Ascending aorta (tissue), 2 donors: ENCODE measurements at places on chromosomes 4 and X. TPM values are rescaled to one million over a fixed set of nuclear protein-coding genes. Genes with fewer than 3 reads are reported as not detected.

DNA sequence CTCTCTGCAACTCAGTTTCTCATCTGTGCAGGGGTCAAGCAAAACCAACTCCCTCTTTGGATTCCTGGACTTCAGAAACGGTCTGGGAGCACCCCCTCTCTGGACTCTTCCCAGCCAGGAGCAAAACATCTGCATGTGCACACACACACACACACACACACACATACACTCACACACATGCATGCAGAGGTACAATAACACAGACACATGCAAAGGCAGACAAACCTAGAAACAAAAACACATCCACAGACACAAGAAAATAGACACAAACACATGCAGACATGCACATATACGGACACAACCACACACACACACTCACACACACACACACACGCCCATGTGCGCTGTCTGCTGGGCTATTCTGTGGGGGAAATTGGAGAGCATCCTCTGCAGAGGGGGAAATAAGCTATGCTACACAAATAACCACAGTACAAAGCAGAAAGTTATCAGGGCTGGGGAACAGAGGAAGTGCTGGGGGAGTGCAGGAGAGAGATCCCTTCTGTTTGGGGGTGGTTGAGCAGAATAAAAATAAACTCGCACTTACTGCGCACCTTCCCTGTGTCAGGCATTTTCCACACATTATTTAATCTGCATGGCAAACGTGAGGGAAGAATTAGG is 19.9 kb downstream of the IQSEC2 start:
- H3K27ac ChIP-seq, result no peak overlapping the region
- H3K4me3 ChIP-seq, result no peak overlapping the region
- H3K36me3 ChIP-seq, result no peaks in the 10 kb centered on the region

- H3K27me3 ChIP-seq, result no peaks in the 10 kb centered on the region
- H3K36me3 ChIP-seq, result no peaks in the 10 kb centered on the region
- H3K4me1 ChIP-seq, result peaks cover 16% of the 10 kb centered on the region
- DNase-seq, result no peak
- H3K27ac ChIP-seq, result peak overlapping the region; percentile 76
Measured at GRCh38 chr4:185721190-185722028, 90.6 kb downstream of the SORBS2 start.

- no peak for DNase-seq
- H3K36me3 ChIP-seq, result no peaks in the 10 kb centered on the region
- H3K4me1 ChIP-seq, result no peaks in the 10 kb centered on the region
- no peak overlapping the region for H3K27ac ChIP-seq
- H3K27me3 ChIP-seq, result no peaks in the 10 kb centered on the region
Measured at GRCh38 chrX:11628399-11628798, 37.3 kb downstream of the ARHGAP6 start.

- DNase-seq, result no peak
- H3K27ac ChIP-seq, result no peak overlapping the region
- peaks cover 40% of the 10 kb centered on the region for H3K27me3 ChIP-seq
Measured at GRCh38 chr4:1401409-1402020, 4.7 kb downstream of the NKX1-1 start.

AMTN gene
- not detected for total RNA-seq

DNA sequence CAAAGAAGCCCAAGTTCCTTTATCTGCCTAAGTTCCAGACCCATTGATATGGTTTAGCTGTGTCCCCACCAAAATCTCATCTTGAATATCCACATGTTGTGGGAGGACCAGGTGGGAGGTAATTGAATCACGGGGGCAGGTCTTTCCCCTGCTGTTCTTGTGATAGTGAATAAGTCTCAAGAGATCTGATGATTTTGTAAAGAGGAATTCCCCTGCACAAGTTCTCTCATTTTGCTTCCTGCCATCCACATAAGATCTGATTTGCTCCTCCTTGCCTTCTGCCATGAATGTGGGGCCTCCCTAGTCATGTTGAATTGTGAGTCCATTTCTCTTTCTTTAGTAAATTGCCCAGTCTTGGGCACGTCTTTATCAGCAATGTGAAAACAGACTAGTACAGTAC is 860.2 kb downstream of the FSTL5 start:
- no peaks in the 10 kb centered on the region for H3K27me3 ChIP-seq
- no peaks in the 10 kb centered on the region for H3K36me3 ChIP-seq
- no peaks in the 10 kb centered on the region for H3K4me1 ChIP-seq
- DNase-seq, result no peak
- no peak overlapping the region for H3K27ac ChIP-seq

LDB2 gene
- 137 TPM for total RNA-seq

DNA sequence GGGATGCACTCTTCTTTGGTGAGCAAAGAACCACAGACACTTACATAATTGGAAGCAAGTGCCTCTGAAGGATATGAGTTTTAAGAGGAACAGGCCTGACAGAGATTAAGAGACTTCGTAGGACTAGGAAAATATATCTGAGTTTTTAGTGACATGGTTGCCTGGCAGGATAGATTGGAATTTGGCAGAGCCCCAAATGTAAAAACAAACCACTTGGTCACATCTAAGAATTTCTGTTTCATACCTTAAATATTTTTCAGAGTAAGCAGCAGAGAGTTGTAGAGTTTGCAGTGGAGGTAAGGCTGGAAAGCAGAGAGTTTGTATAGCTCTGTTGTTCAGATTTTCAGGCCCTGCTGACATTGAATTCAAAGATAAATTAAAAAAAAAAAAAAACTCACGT is 150.1 kb upstream of the MAGEB2 start:
- no peaks in the 10 kb centered on the region for H3K36me3 ChIP-seq
- H3K27ac ChIP-seq, result no peak overlapping the region
- no peaks in the 10 kb centered on the region for H3K27me3 ChIP-seq
- DNase-seq, result no peak

- no peak overlapping the region for H3K27ac ChIP-seq
- no peaks in the 10 kb centered on the region for H3K27me3 ChIP-seq
- no peak overlapping the region for H3K4me3 ChIP-seq
- H3K4me1 ChIP-seq, result no peaks in the 10 kb centered on the region
- H3K36me3 ChIP-seq, result no peaks in the 10 kb centered on the region
- no peak for DNase-seq
Measured at GRCh38 chr4:40536032-40536431, 93.6 kb downstream of the RBM47 start.

- no peak overlapping the region for H3K4me3 ChIP-seq
- H3K27me3 ChIP-seq, result no peaks in the 10 kb centered on the region
- no peaks in the 10 kb centered on the region for H3K4me1 ChIP-seq
- H3K27ac ChIP-seq, result no peak overlapping the region
- no peak for DNase-seq
Measured at GRCh38 chr4:41670530-41670929, 78.0 kb downstream of the PHOX2B start.
